ENCODE measurements at places on chromosomes 13 and 19. TPM values are rescaled to one million over a fixed set of nuclear protein-coding genes. Genes with fewer than 3 reads are reported as not detected.

DNA sequence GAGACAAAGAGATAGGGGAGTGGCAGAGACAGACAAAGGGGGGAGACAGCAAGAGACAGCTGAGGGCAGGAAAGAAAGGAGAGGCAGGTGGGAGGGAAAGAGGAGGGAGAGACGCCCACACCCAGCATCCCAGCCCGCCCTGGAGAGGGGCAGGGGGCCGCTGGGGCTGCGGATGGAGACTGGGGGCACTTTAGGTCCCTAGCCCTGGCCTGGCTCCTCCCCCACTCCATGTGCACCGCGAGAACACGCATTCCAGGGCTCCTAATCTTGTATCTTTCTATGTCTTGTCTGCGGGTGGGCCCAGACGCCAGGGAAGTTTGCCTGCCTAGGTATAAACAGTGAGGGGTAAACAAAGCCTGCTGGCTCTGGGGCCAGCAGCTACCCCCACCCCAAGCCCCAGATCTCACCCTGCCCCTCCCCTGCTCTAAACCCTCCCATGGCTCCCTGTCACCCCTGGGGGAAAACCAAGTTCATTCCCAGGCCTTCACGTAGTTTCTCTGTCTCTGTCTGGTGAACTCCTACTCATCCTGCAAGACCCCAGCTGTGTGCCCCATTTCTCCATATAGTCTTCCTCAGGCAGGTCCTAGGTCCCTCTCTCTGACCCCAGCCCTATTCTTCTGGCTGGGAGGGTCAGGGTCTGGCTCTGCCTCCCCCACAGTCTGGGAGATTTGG, 5.7 kb downstream of the TLE5 start:
- peaks cover 75% of the 10 kb centered on the region for H3K36me3 ChIP-seq
- H3K27ac ChIP-seq, result peak overlapping the region; percentile 41
- no peak for DNase-seq
- H3K4me1 ChIP-seq, result peaks cover 29% of the 10 kb centered on the region
- no peak overlapping the region for H3K4me3 ChIP-seq
- no peaks in the 10 kb centered on the region for H3K27me3 ChIP-seq

DNA sequence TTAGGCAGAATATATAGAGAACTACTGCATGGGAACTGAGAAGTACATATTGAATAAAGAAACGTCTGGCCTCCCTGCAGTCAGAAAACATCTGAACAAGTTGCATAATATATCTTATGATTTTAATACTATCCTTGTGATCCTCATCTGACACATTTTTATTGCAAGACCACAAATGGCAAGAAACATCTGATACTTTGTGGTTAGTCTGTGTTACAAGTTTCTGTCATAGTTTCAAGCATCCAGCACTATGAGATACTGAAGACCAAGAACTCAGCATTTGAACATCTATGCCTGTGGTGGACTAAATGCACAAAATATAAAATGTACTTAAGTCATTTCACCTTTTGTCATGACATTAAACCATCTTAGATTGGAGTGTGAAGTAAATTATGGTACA, 1175.8 kb upstream of the MIR17HG start:
- no peaks in the 10 kb centered on the region for H3K4me1 ChIP-seq
- H3K36me3 ChIP-seq, result no peaks in the 10 kb centered on the region
- no peak overlapping the region for H3K27ac ChIP-seq
- no peak overlapping the region for H3K4me3 ChIP-seq
- DNase-seq, result no peak

DNA sequence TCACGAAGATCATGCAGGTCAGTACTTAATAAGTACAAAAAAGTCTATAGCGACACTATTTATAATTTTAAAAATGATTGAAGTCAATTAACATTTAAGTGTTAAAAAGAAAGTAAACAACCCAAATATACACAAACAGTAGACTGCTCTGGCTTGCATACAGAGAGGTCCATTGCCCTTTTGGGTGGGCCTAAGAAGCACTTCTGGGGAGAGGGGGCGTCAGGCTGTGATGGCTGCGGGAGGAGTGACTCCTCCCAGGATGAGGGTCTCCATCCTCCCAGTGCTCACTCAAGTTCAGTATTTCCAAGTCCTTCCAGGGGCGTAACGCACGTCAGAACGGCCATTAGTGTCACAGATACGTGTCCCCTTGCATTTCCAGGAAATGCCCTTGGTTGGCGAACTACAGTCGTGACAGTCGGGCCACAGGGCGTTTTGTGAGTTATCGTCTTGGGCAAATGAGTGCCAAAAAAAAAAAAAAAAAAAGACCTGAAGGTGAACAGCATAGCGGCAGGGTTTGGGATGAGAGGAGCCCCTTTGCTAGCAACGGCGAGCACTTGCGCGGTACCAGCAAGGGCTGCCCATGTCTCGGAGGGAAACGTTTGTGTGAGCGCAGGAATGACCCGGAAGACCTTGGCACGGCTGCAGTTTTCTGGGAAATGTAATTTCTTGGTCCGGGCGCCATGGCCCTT, at the start of gene SCGB2B2:
Gene SCGB2B2 (minus strand): TSS at position 463 of the 689 bp plus-strand sequence. CDS start 82,596 bp downstream, outside the sequence.
- H3K4me1 ChIP-seq, result no peaks in the 10 kb centered on the region
- H3K36me3 ChIP-seq, result no peaks in the 10 kb centered on the region
- DNase-seq, result no peak
- peak within 1 kb of the TSS; percentile 98 for H3K27ac ChIP-seq
- peak within 1 kb of the TSS; percentile 64 for H3K4me3 ChIP-seq

- no peak for DNase-seq
- peaks cover 58% of the 10 kb centered on the region for H3K4me1 ChIP-seq
- H3K36me3 ChIP-seq, result no peaks in the 10 kb centered on the region
- H3K27me3 ChIP-seq, result no peaks in the 10 kb centered on the region
- H3K27ac ChIP-seq, result peak overlapping the region; percentile 90
Measured at GRCh38 chr19:4061178-4061682, 5.5 kb downstream of the ZBTB7A start.

- no peak overlapping the region for H3K4me3 ChIP-seq
- peaks cover 12% of the 10 kb centered on the region for H3K27me3 ChIP-seq
- no peak overlapping the region for H3K27ac ChIP-seq
Measured at GRCh38 chr19:30208436-30209060, 163.6 kb upstream of the ZNF536 start.

DNA sequence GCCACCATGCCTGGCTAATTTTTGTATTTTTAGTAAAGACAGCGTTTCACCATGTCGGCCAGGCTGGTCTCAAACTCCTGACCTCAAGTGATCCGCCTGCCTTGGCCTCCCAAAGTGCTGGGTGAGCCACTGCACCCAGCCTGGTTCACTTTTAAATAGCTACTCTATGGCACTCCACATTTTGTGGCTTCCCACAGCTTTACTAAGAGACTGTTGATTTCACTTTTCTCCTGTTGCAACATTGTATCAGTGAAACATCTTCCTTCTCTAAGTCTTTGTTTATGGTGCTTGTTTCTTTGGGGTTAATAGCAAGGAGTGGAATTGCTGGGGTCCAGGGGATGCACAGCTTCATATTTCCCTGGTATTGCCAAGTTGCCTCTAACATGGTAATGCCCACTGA, 12.3 kb downstream of the TMEM38A start:
- no peak overlapping the region for H3K4me3 ChIP-seq
- H3K27me3 ChIP-seq, result no peaks in the 10 kb centered on the region
- H3K4me1 ChIP-seq, result no peaks in the 10 kb centered on the region
- no peaks in the 10 kb centered on the region for H3K36me3 ChIP-seq

DNA sequence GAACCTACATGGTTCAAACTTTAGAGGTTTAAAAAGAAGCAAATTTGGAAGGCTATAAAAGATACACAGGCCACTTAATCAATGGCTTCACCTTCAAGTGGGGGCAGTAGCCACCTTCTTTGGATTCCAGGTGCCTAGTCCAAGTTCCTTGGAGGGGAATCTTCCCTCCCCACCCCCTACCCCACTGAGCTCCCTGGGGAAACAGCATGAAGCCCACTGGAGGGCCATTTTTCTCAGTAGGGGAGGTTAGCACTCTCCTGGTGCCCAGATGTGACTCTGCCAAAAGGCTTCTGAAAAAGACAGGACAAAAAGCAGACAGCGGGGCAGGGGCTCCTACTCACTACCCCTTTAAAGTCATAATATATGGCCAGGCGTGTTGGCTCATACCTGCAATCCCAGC, 93.9 kb downstream of the KCTD15 start:
- no peaks in the 10 kb centered on the region for H3K4me1 ChIP-seq
- DNase-seq, result no peak
- no peak overlapping the region for H3K4me3 ChIP-seq
- no peaks in the 10 kb centered on the region for H3K36me3 ChIP-seq

DNA sequence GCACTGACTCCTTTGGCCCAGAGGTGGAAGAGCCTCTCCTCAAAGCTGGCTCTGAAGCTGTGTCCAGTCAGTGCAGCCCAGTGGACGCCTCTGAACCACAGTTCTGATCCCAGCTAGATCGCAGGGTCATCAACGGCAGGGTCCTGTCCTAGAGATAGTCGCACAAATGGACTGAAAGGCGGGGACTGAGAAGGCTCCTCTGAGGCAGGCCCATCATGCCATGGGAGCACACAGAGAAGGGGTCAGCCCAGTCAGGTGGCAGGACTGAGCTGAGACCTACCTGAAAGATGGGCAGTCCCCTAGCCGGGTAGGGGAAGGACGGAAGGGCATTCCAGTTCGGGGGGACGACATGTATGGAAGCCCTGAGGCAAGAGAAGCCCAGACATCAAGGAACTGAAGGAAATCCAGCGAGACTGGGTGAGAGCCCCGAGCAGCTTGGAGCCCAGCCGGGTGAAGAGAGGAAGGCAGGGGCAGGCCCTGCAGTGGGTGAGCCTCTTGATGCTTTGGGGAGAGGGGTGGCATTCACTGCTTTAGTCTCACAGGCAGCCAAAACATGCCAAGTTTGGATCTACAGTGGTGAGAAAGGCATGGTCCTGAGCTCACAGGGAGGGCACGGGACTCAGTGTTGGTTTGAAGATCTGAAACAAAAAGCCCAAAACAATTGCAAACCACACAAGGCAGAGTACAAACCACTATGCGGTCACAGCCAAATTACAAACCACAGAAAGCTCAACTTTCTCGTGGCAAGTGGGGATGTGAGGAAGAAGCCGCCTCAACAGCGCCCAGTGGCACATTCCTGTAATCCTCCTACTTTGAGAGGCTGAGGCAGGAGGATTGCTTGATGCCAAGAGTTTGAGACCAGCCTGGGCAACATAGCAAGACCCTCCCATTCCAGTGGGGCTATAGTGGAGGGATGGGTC, 10.0 kb downstream of the CALM3 start:
- no peak for DNase-seq
- H3K4me3 ChIP-seq, result no peak overlapping the region
- H3K36me3 ChIP-seq, result no peaks in the 10 kb centered on the region
- H3K27ac ChIP-seq, result no peak overlapping the region

DNA sequence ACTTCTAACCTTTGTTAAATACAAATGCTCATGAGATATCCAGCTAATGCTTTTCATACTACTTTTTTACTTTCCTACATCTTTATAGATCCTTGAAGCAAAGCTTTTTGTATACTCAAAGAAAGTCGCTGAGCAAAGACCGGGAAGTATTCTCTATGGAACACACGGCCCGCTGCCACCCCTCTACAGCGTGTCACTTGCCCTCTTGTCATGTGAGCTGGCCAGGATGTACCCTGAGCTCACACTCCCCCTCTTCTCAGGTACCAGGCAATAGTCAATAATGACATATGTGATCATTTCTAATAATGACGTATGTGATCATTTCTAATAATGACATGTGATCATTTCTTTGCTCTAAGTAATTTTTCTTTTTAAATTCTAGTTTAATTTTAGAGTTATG, 112.9 kb downstream of the ZAR1L start:
- DNase-seq, result no peak
- no peak overlapping the region for H3K4me3 ChIP-seq
- H3K27me3 ChIP-seq, result no peaks in the 10 kb centered on the region
- H3K4me1 ChIP-seq, result peaks cover 4% of the 10 kb centered on the region
- H3K27ac ChIP-seq, result no peak overlapping the region

DNA sequence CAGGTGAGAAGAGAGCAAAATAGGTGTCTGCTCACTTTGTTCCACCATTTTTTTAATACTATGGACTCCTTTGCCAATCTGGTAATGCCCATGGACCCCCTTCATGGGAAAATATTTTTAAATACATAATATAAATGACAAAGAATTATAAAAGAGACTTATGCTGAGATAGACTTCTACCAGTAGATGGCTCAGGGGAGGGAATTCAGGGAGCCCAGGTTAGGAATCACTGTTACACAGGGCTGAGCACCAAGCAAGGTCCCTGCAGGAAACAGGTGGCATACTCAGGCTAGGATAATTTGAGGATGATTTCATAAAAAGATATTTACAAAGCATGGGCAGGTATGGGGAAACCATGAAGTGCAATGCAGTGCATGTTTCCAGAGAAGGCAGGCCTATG, 525.9 kb downstream of the FGF9 start:
- H3K27me3 ChIP-seq, result no peaks in the 10 kb centered on the region
- no peak overlapping the region for H3K4me3 ChIP-seq
- no peaks in the 10 kb centered on the region for H3K4me1 ChIP-seq
- H3K27ac ChIP-seq, result no peak overlapping the region
- no peaks in the 10 kb centered on the region for H3K36me3 ChIP-seq

DNA sequence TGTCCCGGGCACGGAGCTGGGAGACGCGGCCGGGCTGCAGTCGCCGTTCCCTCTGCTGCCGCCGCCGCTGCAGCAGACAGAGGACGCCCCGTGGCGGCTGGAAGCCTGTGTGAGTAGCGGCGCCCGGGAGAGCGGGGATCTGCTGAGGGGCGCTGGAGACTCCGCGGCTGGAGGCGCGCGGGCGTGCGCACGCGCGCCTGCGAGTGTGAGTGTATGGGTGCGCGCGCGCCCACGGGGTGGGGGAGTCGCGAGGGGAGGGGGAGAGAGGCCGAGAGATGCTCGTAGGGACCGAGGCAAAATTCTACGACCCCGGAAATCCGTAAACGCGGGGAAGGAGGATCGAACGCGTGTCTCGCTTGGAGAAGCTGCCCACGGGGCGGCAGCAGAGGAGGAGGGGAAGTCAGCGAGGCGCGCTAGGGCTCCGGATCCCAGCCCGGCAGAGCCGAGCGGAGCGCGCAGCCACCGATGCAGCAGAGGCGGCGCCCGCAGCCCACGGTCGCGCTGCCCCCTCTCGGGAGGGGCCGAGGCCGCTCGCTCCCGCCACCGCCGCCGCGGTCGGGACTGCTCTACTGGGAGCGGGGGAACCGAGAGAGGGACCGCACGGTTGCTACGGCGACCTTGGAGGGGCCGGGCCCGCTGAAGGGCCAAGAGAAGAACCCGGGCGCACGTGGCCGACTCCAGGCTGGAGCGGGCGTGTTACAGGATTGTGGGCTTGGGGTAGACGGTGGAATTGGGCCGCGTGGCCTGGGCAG, at the start of gene ENOX1:
Gene ENOX1 (minus strand): TSS at position 207 of the 752 bp plus-strand sequence.
- H3K27ac ChIP-seq, result peak within 1 kb of the TSS; percentile 48
- DNase-seq, result peak; percentile 77
- peak within 1 kb of the TSS; percentile 55 for H3K4me3 ChIP-seq
- no peaks in the 10 kb centered on the region for H3K36me3 ChIP-seq
- H3K4me1 ChIP-seq, result peaks cover 24% of the 10 kb centered on the region
- peaks cover 15% of the 10 kb centered on the region for H3K27me3 ChIP-seq

- H3K4me1 ChIP-seq, result no peaks in the 10 kb centered on the region
- H3K36me3 ChIP-seq, result no peaks in the 10 kb centered on the region
- no peak for DNase-seq
- no peak overlapping the region for H3K27ac ChIP-seq
Measured at GRCh38 chr19:33434886-33435705, 61.6 kb downstream of the CEBPG start.

Gene CABP5
- total RNA-seq, result not detected

Gene GARIN5A
- total RNA-seq, result 4.3 TPM

Gene PRRG2
- total RNA-seq, result 7.6 TPM

Gene GPC6
- 9.6 TPM for total RNA-seq

Gene CAPN12
- total RNA-seq, result 1.7 TPM

Gene SLC17A7
- total RNA-seq, result 0.34 TPM

Gene RFPL4A
- not detected for total RNA-seq

Data from left lung (tissue), 14 donors.